ENCODE measurements at places on chromosomes 2 and 18. TPM values are rescaled to one million over a fixed set of nuclear protein-coding genes. Genes with fewer than 3 reads are reported as not detected.

Gene DLGAP1
- total RNA-seq = 59.5 TPM

Gene ACADL
- total RNA-seq = 0.39 TPM

Gene NDUFAF7
- 47.4 TPM for total RNA-seq

Gene HRH4
- 0.17 TPM for total RNA-seq

Gene TBR1
- not detected for total RNA-seq

Gene CFC1
- not detected for total RNA-seq

Gene OBSL1
- total RNA-seq = 164 TPM

Gene COLEC12
- total RNA-seq = 4.0 TPM

Gene ASPRV1
- total RNA-seq = 1.4 TPM

Gene TIA1
- total RNA-seq = 179 TPM

Gene INPP5D
- total RNA-seq = 8.3 TPM

Gene TAF4B
- total RNA-seq = 27.3 TPM

Gene FAM124B
- 6.8 TPM for total RNA-seq

Gene DNER
- total RNA-seq = 8.8 TPM
